ENCODE measurements at places on chromosomes 13 and 19.

DNA sequence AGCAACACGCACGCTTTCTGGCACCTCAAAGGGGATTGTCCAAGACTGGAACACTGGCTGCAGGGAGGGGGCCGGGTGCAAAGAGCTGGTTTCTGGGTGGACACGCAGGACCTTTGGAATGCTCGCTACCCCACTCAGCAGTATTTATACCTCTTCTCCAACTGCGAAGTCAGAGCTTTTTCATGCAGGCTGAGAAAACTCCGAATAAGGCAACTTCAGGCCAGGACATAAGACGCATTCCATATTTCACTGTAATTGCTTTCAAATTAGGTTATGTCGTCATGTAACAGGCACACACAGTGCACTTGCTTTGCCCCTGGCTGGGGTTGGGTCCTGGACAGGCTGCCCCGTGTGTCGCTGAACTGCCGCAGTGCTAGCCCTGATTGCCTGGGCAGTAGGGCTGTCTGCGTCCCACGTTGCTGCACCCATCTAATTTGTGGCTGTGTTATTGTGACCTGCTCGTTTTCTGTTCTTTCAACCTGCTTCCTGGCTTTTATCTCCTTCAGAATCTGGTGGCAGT, 44.5 kb downstream of the ACTN4 start:
- no peak for DNase-seq

- DNase-seq, result no peak
Observed at GRCh38 chr13:105278943-105279381, 1256.5 kb downstream of the EFNB2 start.

DNA sequence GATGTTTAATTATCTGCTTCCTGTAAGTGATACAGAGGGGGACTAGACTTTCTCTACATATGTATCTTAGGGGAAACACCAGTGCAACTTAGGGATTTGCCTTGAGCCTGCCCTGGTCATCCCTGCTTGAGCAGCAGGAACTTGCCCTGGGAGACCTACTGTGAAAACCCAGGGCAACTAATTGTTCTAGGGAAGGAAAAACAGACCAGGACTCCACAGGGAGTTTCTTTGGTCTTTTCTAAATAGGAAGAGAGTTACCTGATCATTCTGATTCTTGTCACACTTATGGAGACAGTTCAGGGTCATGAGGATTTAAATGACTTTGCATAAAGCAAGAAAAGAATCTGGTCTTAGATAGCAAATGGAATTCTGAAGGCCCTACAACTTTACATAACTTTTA, 89.1 kb downstream of the WASF3 start:
- no peak for DNase-seq

GRCh38 chr19:39524495-39524894, 8.2 kb downstream of the EID2B start:
- no peak for DNase-seq

DNA sequence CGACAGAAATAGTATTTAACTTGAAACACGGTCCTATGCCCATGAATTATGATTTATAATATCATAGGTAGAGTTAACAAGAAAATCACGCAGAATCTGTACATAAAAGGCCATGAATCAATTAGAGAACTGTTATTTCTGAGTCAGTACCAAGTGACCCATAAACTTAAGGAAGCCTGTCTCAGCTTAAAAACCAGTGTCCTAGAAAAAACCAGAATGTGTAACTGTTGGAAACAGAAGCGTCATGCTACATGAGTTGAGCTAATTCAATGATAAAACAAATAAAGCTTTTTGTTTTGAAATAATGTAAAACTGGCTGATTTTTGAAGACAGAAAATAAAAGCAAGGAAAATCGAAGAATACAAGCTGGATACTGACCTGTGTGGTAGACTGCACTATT, 34.8 kb upstream of the SGCG start:
- DNase-seq, result no peak

DNA sequence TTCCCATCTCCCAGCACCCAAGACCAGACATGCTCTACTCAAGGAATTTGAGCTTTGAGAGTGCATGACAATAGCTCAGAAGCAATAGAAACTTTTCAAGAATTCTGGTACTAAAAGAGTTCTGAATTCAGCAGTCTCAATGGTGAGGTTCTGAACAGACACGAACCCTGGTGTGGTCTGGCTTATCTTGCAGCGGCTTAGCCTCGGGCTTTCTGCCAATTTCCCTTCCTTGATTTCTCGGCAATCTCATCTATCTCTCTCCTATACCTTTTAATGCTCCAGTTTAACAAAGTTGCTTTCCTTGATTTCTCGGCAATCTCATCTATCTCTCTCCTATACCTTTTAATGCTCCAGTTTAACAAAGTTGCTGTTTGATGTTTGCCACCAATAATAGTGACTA, 174.6 kb downstream of the SPRY2 start:
- DNase-seq, result no peak

- DNase-seq, result peak; percentile 46
Observed at GRCh38 chr19:2266183-2266993, 10.2 kb upstream of the JSRP1 start.

DNA sequence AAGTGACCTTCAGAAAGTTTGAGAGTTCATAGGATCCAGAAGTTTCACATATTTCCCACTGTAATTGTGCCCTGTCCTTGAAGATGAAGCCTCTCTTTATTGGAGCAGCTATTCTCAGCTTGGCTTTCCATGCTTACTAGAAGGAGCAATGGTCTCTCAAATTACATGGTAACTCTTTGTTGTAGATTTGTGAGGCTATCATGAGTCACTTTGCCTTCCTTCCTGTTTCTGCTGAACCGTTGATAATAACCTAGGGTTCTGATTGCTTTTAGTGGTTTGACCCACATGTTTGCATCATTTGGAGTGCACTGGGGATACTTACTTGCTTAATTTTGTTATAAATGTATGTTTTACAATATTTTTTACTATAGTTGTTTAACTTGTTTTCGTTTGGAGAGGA, 772.9 kb upstream of the SLITRK6 start:
- no peak for DNase-seq
